ENCODE measurements at places on chromosomes 3 and 15. TPM values are rescaled to one million over a fixed set of nuclear protein-coding genes. Genes with fewer than 3 reads are reported as not detected.

Gene MLF1
- 1.6 TPM for total RNA-seq

GRCh38 chr15:52893338-52893737, 103.2 kb upstream of the ONECUT1 start:
- H3K27ac ChIP-seq: no peak overlapping the region
- no peaks in the 10 kb centered on the region for H3K4me1 ChIP-seq
- H3K4me3 ChIP-seq: no peak overlapping the region
- no peaks in the 10 kb centered on the region for H3K27me3 ChIP-seq

Gene SOX2
- total RNA-seq: not detected

Gene CD200
- 0.93 TPM for total RNA-seq

Gene ZNF710
- 19.2 TPM for total RNA-seq

Gene DPPA2
- not detected for total RNA-seq

- no peak overlapping the region for H3K4me3 ChIP-seq
- DNase-seq: no peak
- no peaks in the 10 kb centered on the region for H3K4me1 ChIP-seq
- H3K36me3 ChIP-seq: no peaks in the 10 kb centered on the region
- no peaks in the 10 kb centered on the region for H3K27me3 ChIP-seq
- no peak overlapping the region for H3K27ac ChIP-seq
These were observed 321.8 kb downstream of the FEZF2 start for GRCh38 chr3:62051506-62051905.

GRCh38 chr3:12922881-12923431, 81.6 kb upstream of the RPL32 start:
- no peaks in the 10 kb centered on the region for H3K27me3 ChIP-seq
- DNase-seq: no peak
- no peak overlapping the region for H3K27ac ChIP-seq
- H3K36me3 ChIP-seq: peaks cover 80% of the 10 kb centered on the region
- peaks cover 3% of the 10 kb centered on the region for H3K4me1 ChIP-seq
- H3K4me3 ChIP-seq: no peak overlapping the region

- no peaks in the 10 kb centered on the region for H3K27me3 ChIP-seq
- H3K36me3 ChIP-seq: no peaks in the 10 kb centered on the region
- DNase-seq: no peak
- no peak overlapping the region for H3K4me3 ChIP-seq
- no peak overlapping the region for H3K27ac ChIP-seq
- H3K4me1 ChIP-seq: no peaks in the 10 kb centered on the region
These were observed 60.7 kb downstream of the ZDHHC19 start for GRCh38 chr3:196150481-196150880.

DNA sequence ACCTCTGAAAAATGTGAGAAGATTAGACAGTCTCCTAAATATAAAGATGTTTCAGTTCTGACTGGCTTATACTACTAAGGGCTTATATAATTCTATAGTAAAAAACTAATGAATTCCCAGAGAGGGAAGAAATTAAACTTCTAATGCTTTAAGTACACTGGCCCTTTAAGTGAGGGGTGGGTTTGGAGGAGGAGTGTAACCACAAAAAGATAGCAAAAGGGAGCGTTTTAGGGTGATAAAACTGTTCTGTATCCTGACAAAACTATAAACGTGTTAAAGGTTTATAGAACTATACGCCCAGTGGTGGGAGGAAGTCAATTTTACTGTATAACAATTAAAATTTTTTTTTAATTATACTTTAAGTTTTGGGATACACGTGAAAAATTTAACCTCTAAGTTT, 45.8 kb downstream of the CEP152 start:
- H3K36me3 ChIP-seq: peaks cover 10% of the 10 kb centered on the region
- H3K27me3 ChIP-seq: no peaks in the 10 kb centered on the region
- no peak overlapping the region for H3K27ac ChIP-seq
- no peaks in the 10 kb centered on the region for H3K4me1 ChIP-seq
- no peak for DNase-seq
- H3K4me3 ChIP-seq: no peak overlapping the region

GRCh38 chr3:121957674-121958415, 63.6 kb downstream of the SLC15A2 start:
- no peaks in the 10 kb centered on the region for H3K4me1 ChIP-seq
- no peak overlapping the region for H3K4me3 ChIP-seq
- H3K27me3 ChIP-seq: no peaks in the 10 kb centered on the region
- no peak for DNase-seq

Gene MUC13
- not detected for total RNA-seq

DNA sequence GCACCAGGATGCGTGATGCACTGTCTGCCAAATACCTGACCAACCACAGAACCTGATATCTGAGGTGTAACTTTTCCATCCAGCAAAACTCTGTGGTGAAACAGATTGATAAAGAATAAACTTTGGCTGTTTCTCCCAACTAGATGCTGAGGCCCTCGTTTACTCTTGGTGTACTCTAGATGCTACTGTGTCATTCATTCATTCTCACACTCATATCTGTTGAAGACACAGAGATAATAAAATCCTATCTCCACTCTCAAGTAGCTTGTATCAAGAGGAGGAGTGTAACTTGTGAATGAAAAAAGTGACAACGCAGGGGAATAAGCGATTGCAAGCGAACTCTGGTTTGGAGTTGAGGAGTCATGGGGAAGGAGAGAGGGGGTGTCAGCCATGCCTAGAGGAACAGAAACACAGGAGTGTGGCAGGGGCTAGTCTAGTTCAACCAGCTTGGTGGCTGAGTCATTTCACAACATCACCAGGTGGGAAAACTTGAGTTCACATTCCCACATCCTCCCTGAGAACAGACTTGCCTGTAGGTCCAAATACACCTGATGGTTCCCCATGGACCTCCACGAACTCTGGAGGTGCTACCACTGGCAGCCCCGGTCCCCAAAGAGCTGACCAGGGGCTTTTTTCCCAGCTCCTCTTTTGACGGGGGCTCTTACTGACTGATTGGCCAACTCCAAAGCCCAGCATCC, 73.3 kb upstream of the SNRK start:
- no peak overlapping the region for H3K4me3 ChIP-seq
- H3K4me1 ChIP-seq: peaks cover 9% of the 10 kb centered on the region
- no peak for DNase-seq

GRCh38 chr15:60507596-60508424, 28.9 kb upstream of the ICE2 start:
- DNase-seq: peak; percentile 79
- H3K4me3 ChIP-seq: no peak overlapping the region

DNA sequence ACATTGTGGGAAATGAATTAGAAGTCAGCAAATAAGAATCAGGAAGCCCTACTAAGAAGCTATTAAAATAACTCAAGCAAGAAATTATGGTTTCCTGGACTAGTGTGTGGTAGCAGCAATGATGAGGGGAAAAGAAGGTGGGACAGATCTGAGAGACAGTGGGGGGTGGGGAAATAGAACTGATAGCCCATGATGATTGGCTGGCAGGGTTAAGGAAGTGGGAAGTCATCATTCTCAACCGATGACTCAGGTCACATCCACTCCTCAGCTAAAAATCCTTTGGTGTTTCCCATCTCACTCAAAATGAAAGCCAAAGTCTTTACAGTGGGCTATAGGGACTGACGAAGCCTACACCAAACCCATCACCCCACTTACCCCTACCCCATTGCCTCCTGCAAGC, 153.9 kb upstream of the ARHGEF26 start:
- no peak overlapping the region for H3K27ac ChIP-seq
- no peaks in the 10 kb centered on the region for H3K4me1 ChIP-seq
- H3K36me3 ChIP-seq: no peaks in the 10 kb centered on the region
- H3K27me3 ChIP-seq: no peaks in the 10 kb centered on the region
- H3K4me3 ChIP-seq: no peak overlapping the region

Gene CLDN18
- not detected for total RNA-seq

DNA sequence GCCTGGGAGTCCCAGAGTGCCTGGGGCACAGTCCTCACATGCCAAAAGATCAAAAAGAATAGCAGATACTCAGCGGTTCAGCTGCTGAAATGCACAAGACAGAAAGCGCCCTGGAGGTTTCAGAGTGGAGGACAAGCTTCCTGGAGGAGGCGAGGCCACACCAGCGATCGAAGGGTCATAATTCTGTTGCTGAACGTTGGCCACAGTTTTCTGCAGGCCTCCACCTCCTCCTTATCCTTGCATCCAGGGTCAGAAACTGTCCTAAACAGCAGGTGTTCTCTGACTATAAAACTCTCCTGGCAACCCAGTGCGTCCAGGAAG, 220.3 kb upstream of the LINGO1 start:
- H3K27ac ChIP-seq: no peak overlapping the region
- H3K4me3 ChIP-seq: no peak overlapping the region

Gene GOLGA6B
- not detected for total RNA-seq

DNA sequence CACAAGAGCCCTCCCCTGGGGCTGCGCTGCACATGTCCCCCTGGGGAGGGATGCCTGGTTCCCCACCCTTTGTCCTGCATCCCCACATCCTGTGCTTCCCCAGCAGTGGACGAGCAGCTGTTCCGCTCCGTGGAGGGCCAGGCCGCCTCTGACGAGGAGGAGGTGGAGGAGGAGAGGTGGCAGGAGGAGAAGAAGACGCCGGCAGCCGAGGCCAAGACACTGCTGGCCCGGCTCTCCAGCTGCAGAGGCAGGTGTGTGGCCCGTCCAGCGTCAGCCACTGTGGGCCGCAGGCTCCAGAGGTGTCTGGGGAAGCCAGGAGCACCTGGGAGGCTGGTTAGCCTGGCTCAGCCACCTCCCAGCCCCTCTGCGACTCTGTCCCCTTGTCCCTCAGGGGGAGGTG, 27.9 kb upstream of the GP9 start:
- peaks cover 9% of the 10 kb centered on the region for H3K4me1 ChIP-seq
- H3K27ac ChIP-seq: no peak overlapping the region
- no peak for DNase-seq
- H3K27me3 ChIP-seq: no peaks in the 10 kb centered on the region

GRCh38 chr15:43103907-43104306, 1.9 kb downstream of the UBR1 start:
- H3K36me3 ChIP-seq: peaks cover 10% of the 10 kb centered on the region
- H3K4me3 ChIP-seq: no peak overlapping the region

Gene ADAMTS7
- total RNA-seq: not detected

DNA sequence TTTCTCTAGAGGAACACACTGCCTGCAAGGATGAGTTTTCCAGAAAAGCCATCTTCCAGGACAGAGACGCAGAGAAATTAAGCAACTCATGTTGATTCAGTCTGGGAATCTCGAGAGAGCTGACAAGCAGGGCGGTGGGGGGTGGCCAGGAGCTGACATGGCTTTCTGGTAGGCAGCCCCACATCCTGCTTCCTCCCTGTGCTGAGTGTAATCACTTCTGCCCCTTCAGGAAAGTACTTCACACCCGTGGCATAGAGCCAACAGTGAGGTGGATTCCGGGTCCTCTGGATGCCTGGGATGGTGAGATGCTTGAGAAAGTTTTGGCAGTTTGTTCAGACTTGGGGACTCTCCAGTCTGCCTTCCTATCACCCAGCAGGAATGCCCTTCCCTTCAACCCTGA, 221.1 kb downstream of the SLCO3A1 start:
- no peak overlapping the region for H3K27ac ChIP-seq
- DNase-seq: no peak
- H3K27me3 ChIP-seq: no peaks in the 10 kb centered on the region
- no peaks in the 10 kb centered on the region for H3K36me3 ChIP-seq

DNA sequence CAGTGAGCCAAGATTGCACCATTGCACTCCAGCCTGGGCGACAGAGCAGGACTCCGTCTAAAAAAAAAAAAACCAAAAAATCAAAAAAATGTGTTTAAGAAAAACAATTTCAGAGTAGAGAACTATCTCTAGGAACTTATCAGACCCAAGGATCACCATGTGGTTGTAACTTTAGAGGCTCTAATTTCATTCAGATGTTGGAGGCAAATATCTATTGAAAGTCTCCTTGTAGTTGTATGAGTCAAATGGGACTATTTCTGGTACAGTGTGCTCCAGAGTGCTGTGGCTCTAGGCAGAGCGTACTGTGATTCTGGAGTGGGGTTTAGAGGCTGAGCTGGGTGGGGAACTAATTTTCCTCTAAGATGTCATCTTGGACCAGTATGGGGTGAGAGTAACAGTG, 398.7 kb downstream of the SHQ1 start:
- no peak overlapping the region for H3K4me3 ChIP-seq
- no peak overlapping the region for H3K27ac ChIP-seq
- no peak for DNase-seq
- H3K4me1 ChIP-seq: peaks cover 26% of the 10 kb centered on the region
- no peaks in the 10 kb centered on the region for H3K27me3 ChIP-seq
- no peaks in the 10 kb centered on the region for H3K36me3 ChIP-seq

GRCh38 chr15:66655511-66655910, 46.5 kb upstream of the SMAD6 start:
- no peak for DNase-seq
- no peak overlapping the region for H3K27ac ChIP-seq
- H3K4me1 ChIP-seq: no peaks in the 10 kb centered on the region
- no peaks in the 10 kb centered on the region for H3K36me3 ChIP-seq
- no peak overlapping the region for H3K4me3 ChIP-seq

- H3K27me3 ChIP-seq: no peaks in the 10 kb centered on the region
- DNase-seq: no peak
- no peaks in the 10 kb centered on the region for H3K4me1 ChIP-seq
- H3K27ac ChIP-seq: no peak overlapping the region
- peaks cover 47% of the 10 kb centered on the region for H3K36me3 ChIP-seq
These were observed 16.1 kb upstream of the APH1B start for GRCh38 chr15:63261311-63261710.

- no peaks in the 10 kb centered on the region for H3K4me1 ChIP-seq
- no peaks in the 10 kb centered on the region for H3K27me3 ChIP-seq
These were observed 35.5 kb upstream of the CGNL1 start for GRCh38 chr15:57340682-57341259.

DNA sequence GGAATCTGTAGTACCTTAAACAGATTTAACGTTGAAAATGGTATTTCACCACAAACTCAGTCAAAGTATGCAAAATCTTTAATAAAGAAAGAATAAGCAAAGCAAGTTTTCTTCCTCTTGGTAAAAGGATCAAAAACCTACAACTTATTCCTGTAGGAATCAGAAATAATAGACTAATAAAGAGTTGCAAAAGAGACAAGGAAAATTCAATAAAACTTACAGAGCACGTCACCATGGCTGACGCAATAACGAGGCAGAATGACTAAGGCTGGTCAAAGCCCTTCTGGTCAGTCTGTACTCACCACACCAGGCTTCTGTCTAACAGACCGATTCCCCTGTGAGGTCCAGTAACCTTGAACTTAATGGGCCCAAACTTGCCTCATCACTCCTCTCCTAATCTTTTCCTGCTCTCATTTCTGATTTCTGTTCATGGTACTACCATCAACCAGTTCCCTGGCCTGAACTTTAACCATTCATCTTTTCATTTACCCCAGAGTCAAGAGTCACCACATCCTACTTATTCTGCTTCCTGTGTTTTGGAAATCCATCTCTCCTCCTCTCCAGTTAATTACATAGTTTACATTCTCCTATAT, 5.0 kb downstream of the MASP1 start:
- no peak overlapping the region for H3K4me3 ChIP-seq
- DNase-seq: no peak
- H3K4me1 ChIP-seq: no peaks in the 10 kb centered on the region
- H3K36me3 ChIP-seq: no peaks in the 10 kb centered on the region
- H3K27ac ChIP-seq: no peak overlapping the region

Gene PAQR5
- total RNA-seq: 0.20 TPM

DNA sequence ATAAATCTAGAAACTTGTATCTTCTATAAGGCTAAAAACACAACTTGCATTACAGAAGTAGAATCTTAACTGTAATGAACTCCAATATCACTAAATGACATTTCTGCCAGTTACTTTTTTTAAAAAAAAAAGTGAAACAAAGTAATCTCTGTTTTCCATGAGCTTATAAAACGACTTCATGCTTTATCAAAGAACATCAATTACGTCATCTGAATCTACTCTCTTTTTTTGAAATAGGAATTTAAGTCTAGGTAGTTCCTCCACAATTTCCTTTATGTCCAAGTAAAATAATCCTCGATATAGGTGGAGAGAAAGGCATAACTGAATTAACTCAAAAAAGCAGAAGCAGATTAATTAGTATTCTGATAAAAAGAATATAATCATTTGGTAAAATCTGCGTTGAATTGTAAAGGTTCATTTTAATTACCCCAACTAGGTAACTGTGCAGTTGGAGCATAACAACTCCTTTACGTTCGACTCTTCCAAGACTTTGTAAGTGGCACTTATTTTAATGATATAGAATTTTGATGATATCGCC, 1.4 kb downstream of the UACA start:
- DNase-seq: no peak
- H3K4me1 ChIP-seq: peaks cover 22% of the 10 kb centered on the region
- H3K36me3 ChIP-seq: no peaks in the 10 kb centered on the region

Measured in CD4-positive, alpha-beta memory T cell (primary cell).